ENCODE measurements at places on chromosomes 12 and 14.

- no peak for DNase-seq
These were observed 39.5 kb downstream of the PPHLN1 start for GRCh38 chr12:42365486-42365885.

GRCh38 chr12:59736359-59736758, 140.5 kb downstream of the SLC16A7 start:
- DNase-seq = no peak

DNA sequence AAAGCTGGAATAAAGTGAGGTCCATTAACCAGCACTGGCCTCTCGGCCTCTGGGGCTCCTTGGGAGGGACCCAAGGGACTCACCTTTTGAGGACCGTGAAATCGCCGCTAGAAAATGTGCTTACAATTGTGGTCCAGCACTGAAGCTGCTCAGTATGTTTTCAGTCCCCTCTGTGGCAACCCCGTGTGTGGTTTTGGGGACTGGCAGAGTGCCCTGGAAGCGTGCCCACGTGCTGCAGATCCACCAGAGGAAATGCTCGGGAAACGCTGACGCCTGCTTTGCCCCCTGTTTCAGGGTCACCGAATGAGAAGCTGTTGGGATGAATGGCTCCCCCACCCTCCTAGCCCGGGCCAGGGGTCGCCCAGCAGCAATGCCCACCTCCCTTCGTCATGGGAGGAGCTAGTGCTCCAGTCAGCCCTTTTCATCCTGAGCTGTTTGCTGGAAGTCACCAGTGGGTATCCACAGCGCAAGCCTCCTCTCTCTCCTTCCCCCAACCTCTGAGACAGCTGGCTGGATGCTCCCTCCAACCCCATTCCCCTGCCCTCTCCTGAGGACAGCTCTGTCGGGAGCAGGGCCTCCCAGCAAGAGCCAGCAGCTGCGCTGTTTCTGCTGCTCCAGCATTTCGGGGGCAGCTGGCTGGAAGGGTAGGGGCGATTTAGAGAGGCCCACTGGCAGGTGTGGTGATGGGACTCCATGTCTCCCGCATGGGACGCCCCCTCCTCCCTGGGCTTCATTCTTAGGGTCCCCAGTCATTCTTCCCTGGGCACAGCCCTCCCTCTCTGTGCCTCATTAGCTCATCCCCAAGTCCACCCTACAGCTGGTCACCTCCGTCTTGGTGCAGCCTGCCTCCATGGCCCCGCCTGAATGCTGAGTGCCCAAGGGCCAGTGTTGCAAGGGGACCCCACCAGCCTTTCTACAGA, 33.2 kb upstream of the PPP1R13B start:
- no peak for DNase-seq

DNA sequence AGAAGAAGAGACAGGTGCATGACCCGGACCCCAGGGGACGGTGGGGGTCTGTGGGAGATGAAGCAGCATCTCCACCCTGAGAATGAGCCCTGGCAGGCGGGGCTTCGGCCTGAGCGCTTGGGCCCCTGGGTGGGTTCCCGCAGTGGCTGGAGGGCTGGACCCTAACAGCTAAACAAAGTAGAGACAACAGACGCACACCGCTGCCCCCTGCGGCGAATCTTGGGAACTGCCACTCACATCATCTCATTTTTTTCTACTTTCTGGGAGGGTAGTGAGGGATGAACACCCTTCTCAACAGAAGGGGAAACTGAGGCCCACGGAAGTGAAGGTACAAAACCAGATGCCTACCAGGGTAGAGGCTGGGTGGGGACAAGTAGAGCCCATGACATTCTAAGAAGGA, 104.7 kb downstream of the RFLNA start:
- no peak for DNase-seq

DNA sequence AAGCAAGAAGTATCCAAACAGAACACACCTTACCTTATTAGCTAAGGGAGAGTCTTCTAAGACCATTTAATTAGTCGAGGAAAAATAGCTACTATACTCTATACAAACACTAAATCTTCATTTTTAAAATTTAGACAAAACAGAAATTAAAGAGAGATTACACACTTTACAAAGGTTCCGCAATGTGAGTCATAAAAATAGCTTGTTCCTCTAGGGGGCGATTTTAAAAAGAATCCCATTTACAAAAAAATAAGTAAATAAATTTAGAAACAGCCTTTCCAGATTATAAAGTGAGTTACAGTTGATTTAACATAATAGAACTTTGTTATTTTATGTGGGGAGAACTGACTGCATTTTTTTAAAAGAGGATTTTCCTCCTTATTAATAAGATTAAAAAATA, 201.6 kb downstream of the PAX9 start:
- DNase-seq = no peak

DNA sequence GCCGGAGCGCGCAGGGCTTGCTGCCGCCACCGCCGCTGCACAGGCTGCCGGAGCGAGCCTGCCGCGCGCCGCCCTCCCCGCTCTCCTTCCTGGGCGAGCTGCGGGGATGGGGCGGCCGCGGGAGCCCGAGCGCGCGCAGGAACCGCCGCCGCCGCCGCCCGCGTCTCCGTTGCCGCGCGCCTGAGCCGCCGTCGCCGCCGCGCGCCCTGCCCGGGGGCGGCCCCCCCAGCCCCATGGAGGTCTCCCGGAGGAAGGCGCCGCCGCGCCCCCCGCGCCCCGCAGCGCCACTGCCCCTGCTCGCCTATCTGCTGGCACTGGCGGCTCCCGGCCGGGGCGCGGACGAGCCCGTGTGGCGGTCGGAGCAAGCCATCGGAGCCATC, 352 bp downstream of the PLXNC1 start:
- no peak for DNase-seq

DNA sequence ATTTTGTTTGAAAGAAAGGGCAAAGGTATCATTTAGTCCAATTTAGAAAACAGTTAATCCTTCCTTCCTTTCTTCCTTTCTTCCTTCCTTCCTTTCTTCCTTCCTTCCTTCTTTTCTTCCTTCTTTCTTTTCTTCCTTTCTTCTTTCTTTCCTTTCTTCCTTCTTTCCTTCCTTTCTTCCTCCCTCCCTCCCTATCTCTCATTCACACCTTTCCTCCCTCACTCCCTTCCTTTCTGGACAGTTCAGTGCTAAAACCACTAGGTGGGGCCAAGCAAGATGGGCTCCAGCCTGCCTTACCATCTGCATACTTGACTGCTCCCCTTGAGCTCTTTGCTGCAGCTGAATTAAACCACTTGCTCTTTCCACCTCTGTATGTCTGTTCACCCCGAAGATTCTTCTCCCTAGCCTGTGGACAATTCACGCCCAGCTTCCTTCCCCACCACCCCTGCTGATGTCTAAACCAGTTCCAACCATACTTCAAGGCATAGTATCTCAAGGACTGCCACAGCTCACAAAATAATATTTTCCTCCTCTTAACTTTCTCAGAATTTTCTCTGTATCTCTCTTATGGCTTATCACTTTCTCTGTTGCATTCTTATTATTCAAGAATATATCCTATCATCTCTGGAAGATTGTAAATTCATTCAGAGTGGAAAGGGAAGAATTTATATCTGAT, 78.0 kb downstream of the DBX2 start:
- DNase-seq = no peak

DNA sequence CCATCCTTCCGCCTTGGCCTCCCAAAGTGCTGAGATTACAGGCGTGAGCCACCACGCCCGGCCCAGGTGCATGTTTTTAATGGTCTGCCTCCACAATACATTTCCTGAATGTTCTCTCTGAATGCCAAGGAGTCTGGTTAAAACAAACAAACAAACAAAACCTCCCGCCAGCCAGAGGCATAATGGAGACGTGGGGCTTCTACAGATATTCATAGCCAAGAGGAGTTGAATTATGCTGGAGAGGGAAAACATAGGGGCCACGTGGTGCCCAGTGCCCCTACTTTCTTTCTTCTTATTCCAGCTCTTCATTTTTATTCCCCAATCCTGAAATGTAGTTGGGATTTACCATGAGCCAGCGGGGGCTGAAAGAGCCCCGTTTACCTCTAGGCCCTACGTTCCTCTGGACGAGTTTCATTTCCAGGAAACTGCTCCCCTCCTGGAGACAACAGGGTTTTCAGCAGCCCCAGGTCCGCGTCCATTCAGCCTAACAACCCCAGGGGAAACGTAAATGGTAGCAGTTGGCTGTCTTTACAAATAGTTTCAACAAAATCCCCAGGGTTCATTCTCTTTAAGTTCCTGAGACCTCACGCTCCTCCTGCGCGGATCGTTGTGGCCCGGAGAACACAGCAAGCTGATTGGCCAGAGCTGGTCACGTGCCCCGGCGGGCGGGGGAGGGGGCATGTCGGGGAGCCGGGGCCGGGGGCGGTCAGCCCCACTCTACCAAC, 108.5 kb upstream of the ESRRB start:
- no peak for DNase-seq

DNA sequence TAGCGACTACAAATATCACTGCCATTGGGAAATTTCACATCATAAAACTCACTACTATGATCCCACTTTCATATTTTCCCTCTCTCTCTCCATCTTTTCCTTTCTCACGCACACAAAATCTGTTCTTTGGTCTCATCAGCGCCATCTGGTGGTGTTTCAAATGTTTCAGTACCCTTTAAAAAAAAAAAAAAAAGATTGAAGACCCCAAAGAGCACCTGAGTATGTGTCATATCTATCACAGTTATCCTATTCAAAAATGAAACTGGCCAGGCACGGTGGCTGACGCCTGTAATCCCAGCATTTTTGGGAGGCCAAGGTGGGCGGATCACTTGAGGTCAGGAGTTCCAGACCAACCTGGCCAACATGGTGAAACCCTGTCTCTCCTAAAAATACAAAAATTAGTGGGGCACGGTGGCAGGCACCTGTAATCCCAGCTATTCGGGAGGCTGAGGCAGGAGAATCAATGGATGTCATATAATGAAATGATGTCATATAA, 72.4 kb downstream of the TTC9 start:
- no peak for DNase-seq

DNA sequence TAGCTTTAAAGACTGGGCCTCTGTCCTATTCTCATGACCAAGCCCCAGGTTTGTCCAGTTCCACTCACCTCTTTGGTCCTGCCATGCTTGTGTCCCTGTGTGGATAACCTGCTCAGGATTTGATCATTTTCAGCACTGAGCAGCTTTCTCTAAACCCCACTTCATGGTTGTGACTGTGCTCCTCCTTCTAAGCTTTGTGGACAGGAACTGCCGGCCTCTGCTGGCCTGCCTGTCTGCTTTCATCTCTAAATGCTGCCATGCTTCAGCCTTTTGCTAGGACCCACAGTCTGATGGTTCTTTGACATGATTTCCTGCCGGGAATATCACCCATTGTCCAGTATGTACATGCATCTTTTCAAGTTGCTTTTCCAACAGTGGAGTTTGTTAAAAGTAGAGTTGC, 53.9 kb upstream of the STXBP6 start:
- DNase-seq = no peak

DNA sequence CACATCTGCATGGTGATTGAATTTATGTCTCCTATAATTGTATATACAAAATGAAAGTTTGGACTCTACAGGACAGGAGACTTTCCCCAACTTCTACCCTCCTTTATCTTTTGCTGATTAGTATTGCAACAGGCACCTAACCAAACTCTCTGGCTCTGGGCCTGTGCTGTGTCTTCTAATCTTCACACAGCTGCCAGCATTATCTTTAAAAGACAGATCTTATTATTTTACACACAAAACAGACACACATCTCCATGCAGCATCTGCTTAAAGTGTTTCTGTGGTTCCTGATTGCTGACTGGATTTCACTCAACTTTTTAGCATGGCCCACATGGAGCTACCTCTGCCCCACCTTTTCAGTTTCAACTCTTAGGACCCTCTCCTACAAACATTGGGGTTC, 154.9 kb upstream of the PELI2 start:
- no peak for DNase-seq

DNA sequence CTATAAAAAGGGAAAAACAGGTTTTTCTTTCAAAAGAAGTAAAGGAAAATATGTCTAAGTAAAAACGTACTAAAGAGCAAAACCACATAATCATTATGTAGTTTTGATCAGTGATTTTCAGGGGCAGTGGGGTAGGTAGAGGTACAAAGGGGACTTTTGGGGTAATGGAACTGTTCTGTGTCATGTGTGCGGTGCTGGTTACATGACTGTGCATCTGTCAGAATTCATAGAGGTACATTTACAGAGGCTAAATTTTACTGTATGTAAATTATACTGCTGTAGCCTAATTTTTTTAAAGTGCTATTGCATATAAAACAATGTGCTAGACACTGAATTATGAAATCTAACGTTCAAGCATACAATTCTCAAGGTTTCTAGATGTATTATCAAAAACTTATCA, 2.0 kb downstream of the ESR2 start:
- no peak for DNase-seq

GRCh38 chr12:106227641-106228319, 20.0 kb downstream of the CKAP4 start:
- no peak for DNase-seq

DNA sequence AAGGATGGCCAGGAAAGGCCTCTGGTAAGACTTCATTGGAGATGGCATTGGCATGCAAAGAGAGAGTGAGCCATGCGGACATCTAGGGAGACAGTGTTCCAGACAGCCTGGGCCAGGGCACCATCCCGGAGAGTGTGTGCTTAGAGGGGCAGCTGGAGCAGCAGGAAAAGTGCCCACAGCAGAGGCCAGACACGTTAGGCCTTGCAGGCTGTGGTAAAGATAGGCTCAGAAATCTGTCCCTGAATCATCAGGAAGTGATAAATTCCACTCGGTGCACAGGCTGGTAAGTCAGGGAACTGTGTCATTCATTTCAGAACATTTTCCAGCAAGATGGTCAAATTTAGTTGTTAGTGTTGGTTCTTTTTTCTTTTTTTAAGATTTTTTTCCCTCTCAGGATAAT, 8.8 kb downstream of the GALNT16 start:
- DNase-seq = no peak

DNA sequence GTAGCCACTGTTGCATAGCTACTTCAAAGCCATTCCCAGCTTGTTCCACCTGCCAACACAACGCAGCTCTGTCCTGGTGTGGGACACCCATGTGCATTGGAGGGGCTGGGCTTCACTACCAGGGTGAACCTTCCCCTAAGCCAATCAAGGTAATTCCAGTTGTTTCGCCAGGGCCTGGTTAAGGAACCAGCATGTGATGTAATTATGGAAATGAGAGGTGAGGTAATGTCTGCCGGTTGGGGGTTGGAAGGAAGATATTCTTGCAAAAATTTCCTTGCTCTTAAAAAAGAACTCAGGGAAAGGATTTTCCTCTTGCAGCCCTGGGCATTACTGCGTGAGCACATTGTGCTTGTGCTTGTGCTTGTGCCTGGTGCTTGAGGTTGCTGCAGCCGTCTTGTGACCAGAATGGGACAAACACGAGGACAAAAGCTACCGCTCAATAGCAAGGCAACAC, 14.9 kb downstream of the TUBA1C start:
- DNase-seq = no peak

Data from stimulated activated CD8-positive, alpha-beta memory T cell treated with anti-CD3 and anti-CD28 coated beads, Interleukin-15, amount 100 ng/mL, for 4 hours (primary cell).